Large intestine (tissue), 12 donors: ENCODE measurements at places on chromosomes 3 and 15. TPM values are rescaled to one million over a fixed set of nuclear protein-coding genes. Genes with fewer than 3 reads are reported as not detected.

DNA sequence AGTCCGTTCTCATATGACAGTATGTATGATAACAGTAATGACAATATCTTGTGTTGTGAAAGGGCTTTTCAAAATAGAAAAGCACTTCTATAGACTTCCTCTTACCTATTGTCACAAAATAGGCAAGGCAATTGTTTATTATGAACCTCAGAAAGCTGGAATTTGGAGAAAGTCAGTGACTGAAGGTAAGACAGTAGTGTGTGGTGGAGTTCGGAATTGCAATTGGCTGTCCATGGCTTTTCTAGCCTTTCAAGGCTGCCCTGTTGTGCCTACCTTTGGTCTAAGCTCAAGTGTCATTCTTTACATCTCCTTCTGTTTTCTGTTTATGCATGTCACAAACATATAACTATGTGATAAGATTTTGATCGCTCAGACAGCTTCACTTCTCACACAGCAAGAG lies 219.3 kb upstream of the NR2E3 start:
- DNase-seq, result no peak

GRCh38 chr3:106337116-106337515 lies 468.3 kb upstream of the CBLB start:
- DNase-seq, result no peak

GRCh38 chr3:150370122-150370602 lies 37.9 kb upstream of the TSC22D2 start:
- peak; percentile 68 for DNase-seq

DNA sequence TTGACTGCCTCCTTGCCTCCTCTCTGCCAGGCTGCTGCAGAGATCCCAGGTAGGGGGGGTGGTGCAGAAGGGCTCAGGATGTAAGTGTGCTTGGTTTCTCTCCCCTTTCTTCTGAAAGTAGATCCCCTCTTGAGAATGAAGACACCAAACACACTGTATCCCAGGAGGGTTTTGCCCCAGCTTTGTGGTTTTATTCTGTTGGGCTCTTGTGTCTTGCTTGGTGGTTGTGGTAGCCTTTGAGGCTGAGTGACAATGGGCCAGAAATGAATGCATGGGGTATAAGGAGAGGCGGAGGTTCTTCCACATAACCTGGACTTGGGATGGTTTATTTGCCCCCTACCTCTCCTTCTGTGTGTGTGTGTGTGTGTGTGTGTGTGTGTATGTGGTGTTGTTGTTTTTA lies 5.7 kb downstream of the PDIA5 start:
- DNase-seq, result no peak

- DNase-seq, result no peak
These were observed 48.0 kb downstream of the CTNNB1 start for GRCh38 chr3:41247055-41248004.

DNA sequence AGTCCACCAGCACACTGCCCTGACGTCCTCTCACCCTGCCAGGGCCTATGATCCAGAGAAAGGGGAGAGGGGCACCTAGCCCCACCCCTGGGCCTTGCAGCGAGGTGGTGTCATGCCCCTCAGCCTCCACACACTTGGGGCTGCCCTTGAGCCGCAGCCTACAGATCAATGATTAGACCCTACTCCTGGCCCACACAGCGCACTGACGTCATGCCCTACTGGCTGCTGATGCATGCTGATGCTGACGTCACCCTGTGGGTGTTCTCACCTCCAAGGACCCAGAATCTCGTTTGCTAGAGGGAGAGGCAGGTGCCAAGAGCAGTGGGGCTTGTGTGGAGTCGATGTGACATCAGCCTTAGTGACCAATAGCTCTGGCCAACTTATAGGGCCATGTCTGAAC lies 18.0 kb downstream of the ARL14 start:
- DNase-seq, result no peak

RAF1 gene
- polyA plus RNA-seq, result 88.4 TPM

DNA sequence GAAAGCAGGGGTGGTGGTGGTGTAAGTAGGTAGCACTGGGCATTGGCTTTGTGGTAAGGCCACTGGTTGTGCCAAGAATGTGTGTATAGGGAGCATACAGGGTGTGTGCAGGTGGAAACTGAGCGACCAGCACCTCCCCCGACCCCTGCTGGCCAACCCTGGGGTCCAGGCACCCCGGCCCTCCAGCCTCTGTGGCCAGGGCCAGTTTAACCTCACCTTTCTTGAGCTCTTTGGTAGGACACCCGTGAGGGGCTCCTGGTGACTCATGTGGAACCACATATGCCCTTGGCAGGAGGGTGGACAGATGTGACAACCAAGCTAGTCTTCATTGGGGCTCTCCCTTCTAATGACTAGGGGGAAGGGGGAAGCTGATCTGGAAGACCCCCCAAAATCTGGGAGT lies 19.5 kb downstream of the SHF start:
- DNase-seq, result no peak
